NCI-H187 (cell line): ENCODE measurements at places on chromosomes 4 and X.

DNA sequence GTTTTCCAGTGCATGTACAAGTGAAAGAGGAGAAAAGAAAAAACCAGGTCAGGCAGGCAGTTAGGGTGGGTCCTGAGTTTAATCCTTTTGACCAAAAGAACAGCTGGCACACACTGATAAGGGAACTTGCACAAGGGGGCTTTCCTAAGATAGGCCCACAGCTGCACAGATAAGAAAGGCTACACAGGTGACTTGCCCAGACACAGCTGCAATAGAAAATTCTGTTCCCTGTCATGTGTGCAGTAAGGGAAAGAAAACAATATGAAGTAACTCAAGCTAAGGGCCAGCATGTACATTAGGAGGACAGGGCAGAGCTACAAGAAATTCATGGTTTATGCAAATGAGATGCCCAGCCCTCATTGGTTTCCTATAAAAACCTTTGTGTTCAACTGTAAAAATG is 32.9 kb downstream of the LUZP4 start:
- no peak for DNase-seq

DNA sequence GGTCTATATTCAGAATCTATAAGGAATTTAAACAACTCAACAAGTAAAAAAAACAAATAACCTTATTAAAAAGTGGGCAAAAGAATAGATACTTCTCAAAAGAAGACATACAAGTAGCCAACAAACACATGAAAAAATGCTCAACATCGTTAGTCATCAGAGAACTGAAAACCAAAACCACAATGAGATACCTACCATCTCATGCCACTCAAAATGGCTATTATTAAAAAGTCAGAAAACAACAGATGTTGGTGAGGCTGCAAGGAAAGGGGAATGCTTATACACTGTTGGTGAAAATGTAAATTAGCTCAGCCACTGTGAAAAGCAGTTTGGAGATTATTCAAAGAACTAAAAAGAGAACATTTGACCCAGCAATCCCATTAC is 201.6 kb downstream of the QDPR start:
- no peak for DNase-seq

DNA sequence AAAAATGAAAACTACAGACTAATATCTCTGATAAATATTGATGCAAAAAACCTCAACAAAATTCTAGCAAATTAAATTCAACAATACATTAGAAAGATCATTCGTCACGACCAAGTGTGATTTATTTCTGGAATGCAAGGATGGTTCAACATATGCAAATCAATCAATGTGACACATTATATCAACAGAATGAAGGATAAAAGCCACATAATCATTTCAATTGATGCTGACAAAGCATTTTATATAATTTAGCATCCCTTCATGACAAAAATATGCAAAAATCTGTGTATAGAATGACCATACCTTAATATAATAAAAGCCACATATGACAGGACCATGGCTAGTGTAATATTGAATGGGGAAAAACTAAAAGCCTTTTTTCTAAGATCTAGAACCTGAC is 457.2 kb upstream of the SPANXN1 start:
- DNase-seq, result no peak

- DNase-seq, result no peak
Observed at GRCh38 chrX:151240237-151240636, 63.9 kb downstream of the GPR50 start.
